COR-L47 (cell line): ENCODE measurements at places on chromosomes 2 and 18.

- DNase-seq = no peak
Measured at GRCh38 chr2:150520033-150520432, 32.6 kb upstream of the RND3 start.

- no peak for DNase-seq
Measured at GRCh38 chr2:17242813-17243485, 275.3 kb downstream of the RAD51AP2 start.

- no peak for DNase-seq
Measured at GRCh38 chr2:68371581-68371980, 6.5 kb downstream of the PLEK start.

- DNase-seq = no peak
Measured at GRCh38 chr2:143458258-143459190, 329.3 kb downstream of the ARHGAP15 start.

DNA sequence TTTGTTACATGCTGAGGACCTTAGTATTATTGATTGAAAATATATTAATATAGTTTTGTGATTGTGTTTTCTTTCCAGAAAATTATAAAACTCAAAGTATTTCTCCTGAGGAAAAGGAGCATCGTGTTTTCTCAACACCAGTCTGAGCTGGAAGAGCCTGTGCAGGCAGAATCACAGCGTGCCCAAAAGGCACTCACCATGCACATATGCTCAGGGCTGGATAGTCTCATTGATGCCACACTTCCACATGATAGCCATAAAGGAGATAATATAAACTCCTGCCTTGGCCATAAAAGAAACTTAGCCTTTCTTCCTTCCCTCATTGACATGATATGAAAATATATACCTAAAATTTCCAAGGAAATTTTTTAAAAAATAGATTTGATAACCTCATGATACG lies 4.0 kb downstream of the PDE1A start:
- no peak for DNase-seq

GRCh38 chr2:122843503-122843902 lies 1088.1 kb downstream of the TSN start:
- DNase-seq = no peak

DNA sequence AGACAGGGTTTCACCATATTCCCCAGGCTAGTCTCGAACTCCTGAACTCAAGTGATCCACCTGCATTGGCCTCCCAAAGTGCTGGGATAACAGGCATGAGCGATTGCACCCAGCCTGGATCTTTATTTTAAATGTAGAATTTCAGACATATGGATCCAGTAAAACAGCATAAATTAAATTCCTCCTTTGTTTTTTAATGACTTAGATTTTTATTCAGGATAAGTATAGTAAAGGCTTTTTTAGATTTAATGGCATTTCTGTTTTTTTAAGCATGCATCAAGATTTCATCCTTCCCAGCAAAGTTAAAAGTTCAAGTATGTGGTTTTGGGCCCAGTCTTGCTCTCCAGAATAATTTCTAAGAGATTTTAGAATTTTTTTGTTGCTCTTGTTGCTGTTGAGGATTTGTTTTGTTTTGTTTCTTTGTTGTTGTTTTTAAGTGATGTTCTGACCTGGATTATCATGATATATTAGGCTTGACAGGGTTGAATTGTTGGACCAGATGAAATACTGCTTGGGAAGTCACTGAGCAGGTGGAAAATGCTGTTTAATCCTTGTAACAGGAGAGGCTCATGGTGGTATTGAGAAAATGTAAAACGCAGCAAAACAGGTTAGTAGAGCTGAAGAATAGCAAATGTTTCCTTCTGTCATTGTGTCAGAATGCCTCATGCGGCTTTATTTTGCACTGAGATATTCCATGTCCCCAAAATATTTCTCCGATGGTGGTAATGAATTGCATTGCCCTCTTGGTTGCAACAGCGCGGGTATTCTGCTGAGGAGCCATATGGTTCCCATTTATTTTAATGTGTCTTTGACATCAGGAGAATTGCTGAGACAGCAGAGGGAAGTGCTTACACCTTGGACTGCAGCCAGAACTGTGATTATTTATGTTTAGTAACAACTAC lies 147.9 kb downstream of the GALNT3 start:
- peak; percentile 50 for DNase-seq

DNA sequence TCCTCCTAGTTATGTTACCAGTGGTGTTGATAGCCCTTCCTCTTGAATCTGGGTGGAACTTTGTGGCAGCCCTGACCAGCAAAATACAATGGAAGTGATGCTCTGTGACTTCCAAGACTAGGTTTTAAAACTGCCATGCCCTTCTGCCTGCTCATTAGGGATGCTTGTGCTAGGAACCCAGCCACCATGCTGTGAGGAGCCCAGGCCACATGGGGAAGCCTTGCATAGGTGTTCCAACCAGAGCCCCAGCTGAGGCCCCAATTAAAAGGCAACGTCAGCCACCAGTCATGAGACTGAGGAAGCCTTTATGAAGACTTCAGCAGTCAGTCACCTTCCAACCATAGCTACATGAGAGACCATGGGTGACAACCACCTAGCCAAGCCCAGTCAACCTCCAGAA lies 14.0 kb upstream of the MAPRE2 start:
- DNase-seq = no peak

GRCh38 chr2:7852546-7852945 lies 829.3 kb upstream of the ID2 start:
- no peak for DNase-seq

DNA sequence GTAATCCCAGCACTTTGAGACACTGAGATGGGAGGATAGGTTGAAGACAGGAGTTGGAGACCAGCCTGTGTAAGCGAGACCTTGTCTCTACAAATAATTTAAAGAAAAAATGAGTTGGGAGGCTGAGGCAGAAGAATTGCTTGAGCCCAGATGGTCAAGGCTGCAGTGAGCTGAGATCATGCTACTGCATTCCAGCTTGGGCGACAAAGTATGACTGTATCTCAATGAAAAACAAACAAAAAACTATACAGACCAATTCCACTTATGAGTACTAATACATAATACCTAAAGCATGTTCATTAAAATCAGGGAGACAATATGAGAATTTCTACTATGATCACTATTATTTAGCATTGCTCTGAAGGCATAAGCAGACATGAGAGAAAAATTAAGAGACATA lies 12.6 kb downstream of the RNF149 start:
- no peak for DNase-seq

- no peak for DNase-seq
Measured at GRCh38 chr2:8719528-8719927, 37.7 kb downstream of the ID2 start.

GRCh38 chr18:8943900-8944870 lies 158.3 kb upstream of the NDUFV2 start:
- DNase-seq = no peak

DNA sequence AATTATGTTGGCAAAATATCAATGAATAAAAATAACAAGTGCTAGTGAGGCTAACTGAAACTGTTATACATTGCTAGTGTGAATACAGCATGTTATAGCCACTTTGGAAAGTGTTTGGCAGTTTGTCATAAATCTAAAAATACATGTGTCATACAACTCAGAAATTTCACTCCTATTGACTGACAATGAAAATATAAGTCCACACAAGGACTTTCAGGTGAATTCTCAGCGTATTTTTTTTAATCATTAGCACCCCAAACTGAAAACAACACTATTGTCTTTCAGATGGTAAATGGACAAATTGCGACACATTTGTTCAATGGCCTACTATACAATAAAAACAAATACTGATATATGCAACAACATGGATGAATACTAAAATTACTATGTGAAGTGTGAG lies 884.8 kb downstream of the TRIB2 start:
- DNase-seq = no peak

DNA sequence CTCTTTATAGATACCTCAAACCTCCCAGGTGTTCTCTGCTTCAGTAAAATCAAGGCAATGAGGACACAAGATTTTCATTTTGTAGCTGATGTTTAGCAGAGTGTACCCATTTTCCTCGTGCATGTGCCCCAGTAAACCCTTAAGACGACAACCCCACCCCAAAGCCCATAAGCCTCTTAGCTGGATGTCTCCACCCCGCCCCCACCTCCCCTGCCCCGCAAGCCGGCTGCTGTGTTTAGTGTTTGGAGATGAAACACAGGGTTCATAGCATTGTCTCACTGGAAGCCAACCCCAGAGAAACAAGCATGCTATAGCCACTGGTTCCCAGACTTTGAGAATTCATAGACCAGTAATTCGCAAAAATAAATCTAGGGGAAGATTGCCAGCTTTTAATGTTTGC lies 5.8 kb upstream of the SAG start:
- DNase-seq = no peak

- no peak for DNase-seq
Measured at GRCh38 chr18:54916507-54916906, 42.8 kb downstream of the CCDC68 start.

DNA sequence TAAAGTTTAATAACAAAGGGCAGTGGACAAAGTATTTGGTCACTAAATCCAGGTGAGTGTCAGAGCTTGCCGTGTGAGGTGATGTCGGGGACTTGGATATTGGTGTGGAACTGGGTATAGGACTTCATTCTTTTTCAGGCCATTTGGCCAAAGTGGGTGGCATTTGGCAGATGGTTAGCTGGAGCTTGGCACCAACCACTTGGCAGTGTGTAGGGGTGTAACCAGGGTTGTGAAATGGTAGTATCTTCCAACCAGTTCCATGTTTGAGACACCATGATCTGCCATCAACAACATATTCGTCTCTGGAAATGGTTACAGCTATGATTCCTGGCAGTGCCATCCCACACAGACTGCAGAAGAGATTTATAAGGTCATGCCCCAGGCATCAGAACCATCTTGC lies 113.9 kb downstream of the CCDC85A start:
- no peak for DNase-seq

GRCh38 chr2:8627019-8627691 lies 54.7 kb upstream of the ID2 start:
- DNase-seq = no peak

- no peak for DNase-seq
Measured at GRCh38 chr2:7867867-7868266, 814.0 kb upstream of the ID2 start.

DNA sequence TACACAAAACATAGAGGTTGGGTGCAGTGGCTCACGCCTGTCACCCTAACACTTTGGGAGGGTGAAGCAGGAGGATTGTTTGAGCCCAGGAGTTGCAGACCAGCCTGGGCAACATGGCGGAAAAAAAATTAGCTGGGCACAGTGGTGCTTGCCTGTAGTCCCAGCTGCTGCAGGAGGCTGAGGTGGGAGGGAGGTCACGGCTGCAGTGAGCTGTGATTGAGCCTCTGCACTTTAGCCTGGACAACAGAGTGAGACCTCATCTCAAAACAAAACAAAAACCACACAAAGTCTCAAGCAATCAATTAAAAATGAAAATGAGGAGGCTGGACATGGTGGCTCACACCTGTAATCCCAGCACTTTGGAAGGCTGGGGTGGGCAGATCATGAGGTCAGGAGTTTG lies 4.9 kb downstream of the NOP58 start:
- DNase-seq = no peak

GRCh38 chr2:48590017-48590416 lies 27.6 kb upstream of the GTF2A1L start:
- DNase-seq = no peak

GRCh38 chr2:104043864-104044263 lies 810.1 kb upstream of the POU3F3 start:
- no peak for DNase-seq

DNA sequence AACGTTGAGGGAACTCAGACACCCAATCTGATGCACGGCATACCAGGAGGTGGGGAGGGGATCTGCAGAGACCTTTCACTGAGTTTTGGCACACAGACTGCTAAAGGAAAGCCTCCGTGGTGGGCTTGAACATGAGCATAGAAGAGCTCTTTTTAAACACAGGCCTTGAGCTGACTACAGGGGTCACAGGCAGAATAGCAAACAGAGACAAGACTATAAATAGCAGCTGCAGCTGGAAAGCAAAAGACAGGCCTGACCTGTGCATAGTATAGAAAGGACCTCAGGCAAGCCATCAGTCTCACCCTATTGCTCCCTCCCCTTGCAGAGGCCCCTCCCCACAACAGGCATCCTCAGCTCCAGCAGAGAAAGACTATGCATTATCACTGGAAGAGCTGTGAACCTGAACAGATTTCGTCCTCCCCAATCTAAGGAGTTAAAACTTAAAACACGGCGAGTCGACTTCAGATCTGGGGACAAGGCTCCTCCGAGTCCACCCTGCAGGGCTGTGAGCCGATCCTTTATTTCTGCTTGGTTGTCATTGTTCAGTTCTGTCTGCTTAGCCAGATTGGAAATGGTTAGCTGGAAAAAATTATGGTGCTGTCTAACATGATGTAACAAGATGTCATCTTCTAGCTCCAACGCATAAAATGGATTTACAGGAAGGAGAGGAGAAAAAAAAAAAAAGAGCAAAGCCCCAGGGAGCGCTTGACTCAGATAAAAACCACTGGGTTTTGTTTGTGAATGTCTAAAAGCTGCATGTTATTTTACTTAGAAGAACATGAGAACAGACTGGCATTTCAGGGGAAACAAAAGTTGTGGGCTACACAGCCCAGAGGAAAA lies 25.2 kb upstream of the LCLAT1 start:
- no peak for DNase-seq

GRCh38 chr18:75369026-75369721 lies 58.3 kb downstream of the SMIM21 start:
- DNase-seq = no peak

- DNase-seq = no peak
Measured at GRCh38 chr2:12839339-12839738, 122.6 kb downstream of the TRIB2 start.

- DNase-seq = no peak
Measured at GRCh38 chr2:223735659-223736244, 101.6 kb downstream of the AP1S3 start.

GRCh38 chr18:33717339-33717738 lies 139.3 kb downstream of the ASXL3 start:
- no peak for DNase-seq

DNA sequence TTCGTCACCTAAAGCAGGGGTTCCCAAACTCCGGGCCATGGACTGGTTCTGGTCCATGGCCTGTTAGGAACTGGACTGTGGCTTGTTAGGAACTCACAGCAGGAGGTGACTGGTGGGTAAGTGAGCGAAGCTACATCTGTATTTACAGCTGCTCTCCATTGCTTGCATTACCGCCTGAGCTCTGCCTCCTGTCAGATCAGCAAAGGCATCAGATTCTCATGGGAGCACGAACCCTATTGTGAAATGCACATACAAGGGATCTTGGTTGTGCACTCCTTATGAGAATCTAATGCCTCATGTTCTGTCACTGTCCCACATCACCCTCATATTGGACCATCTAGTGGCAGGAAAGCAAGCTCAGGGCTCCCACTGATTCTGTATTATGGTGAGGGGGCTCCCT lies 217.0 kb downstream of the ZFP36L2 start:
- no peak for DNase-seq

- no peak for DNase-seq
Measured at GRCh38 chr2:237743024-237743423, 55.6 kb upstream of the RBM44 start.

GRCh38 chr2:89848114-89848513 lies 1156.6 kb downstream of the RPIA start:
- no peak for DNase-seq
